ENCODE measurements at places on chromosomes 12 and 14.
A peak's percentile ranks its signal among the peaks of the same experiment; 100 is the strongest.

DNA sequence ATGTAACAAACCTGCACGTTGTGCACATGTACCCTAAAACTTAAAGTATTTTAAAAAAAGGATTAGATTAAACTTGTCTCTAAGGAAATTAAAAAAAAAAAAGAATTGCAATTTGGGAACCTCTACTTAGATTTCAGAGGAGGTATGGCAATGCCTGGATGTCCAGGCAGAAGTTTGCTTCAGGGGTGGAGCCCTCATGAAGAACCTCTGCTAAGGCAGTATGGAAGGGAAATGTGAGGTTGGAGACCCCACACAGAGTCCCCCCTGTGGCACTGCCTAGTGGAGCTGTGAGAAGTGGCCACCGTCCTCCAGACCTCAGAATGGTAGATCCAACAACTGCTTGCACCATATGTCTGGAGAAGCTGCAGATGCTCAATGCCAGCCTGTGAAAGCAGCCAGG, 279.6 kb upstream of the CCDC196 start:
- no peak overlapping the region for H3K27ac ChIP-seq
- peaks cover 7% of the 10 kb centered on the region for H3K27me3 ChIP-seq
- no peak for DNase-seq
- H3K4me3 ChIP-seq: no peak overlapping the region
- no peaks in the 10 kb centered on the region for H3K36me3 ChIP-seq
- H3K4me1 ChIP-seq: no peaks in the 10 kb centered on the region

DNA sequence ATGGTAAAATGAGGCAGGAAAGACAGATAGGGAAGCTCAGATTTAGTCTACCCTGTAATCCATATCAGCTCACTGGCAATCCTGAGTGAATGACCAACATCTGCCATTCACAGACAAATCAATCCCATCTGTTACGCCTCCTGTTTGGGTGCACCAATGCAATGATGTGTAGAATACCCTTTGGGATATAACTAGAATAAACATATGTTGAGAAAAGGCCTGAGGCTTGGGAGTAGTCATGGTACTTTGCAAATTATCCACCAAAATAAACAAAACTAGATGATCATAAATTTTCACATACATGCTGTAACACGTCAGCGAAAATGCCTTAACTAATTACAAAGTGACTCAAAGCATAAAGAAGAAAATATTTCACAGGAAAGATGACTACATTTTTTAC, 78.8 kb downstream of the KCNC2 start:
- no peaks in the 10 kb centered on the region for H3K36me3 ChIP-seq
- no peaks in the 10 kb centered on the region for H3K27me3 ChIP-seq
- no peak overlapping the region for H3K4me3 ChIP-seq
- H3K27ac ChIP-seq: no peak overlapping the region
- no peaks in the 10 kb centered on the region for H3K4me1 ChIP-seq
- DNase-seq: no peak

- no peak for DNase-seq
- H3K27ac ChIP-seq: no peak overlapping the region
- H3K36me3 ChIP-seq: no peaks in the 10 kb centered on the region
- H3K4me3 ChIP-seq: no peak overlapping the region
- peaks cover 80% of the 10 kb centered on the region for H3K27me3 ChIP-seq
- H3K4me1 ChIP-seq: no peaks in the 10 kb centered on the region
Measured at GRCh38 chr12:58832-59231, 7.7 kb upstream of the IQSEC3 start.

- no peak overlapping the region for H3K4me3 ChIP-seq
- H3K4me1 ChIP-seq: no peaks in the 10 kb centered on the region
Measured at GRCh38 chr14:25237845-25238244, 187.9 kb upstream of the STXBP6 start.

GRCh38 chr12:89756194-89756584, 47.6 kb upstream of the ATP2B1 start:
- H3K27ac ChIP-seq: peak overlapping the region; percentile 81
- H3K27me3 ChIP-seq: no peaks in the 10 kb centered on the region
- H3K4me1 ChIP-seq: peaks cover 36% of the 10 kb centered on the region
- no peak overlapping the region for H3K4me3 ChIP-seq
- no peaks in the 10 kb centered on the region for H3K36me3 ChIP-seq

DNA sequence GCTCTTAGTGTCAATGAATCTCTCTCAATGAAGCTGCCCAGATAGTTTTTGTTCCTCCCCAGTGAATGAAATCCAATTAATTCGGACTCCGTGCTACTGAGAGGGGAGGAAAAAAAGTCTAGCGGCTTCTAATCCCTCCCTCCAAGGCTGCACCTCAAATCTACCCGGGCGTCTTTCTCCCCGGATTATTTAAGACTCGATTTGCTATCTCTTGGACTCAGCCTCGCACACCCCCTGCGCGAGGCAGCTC, 134 bp downstream of the DUSP6 start:
- H3K27me3 ChIP-seq: peaks cover 2% of the 10 kb centered on the region
- peaks cover 53% of the 10 kb centered on the region for H3K36me3 ChIP-seq
- no peak for DNase-seq
- peak overlapping the region; percentile 96 for H3K4me3 ChIP-seq
- peak overlapping the region; percentile 96 for H3K27ac ChIP-seq

- H3K27ac ChIP-seq: peak overlapping the region; percentile 56
- no peak overlapping the region for H3K4me3 ChIP-seq
- peaks cover 84% of the 10 kb centered on the region for H3K36me3 ChIP-seq
Measured at GRCh38 chr14:95468448-95469133, 47.9 kb downstream of the SYNE3 start.

- H3K36me3 ChIP-seq: no peaks in the 10 kb centered on the region
- peaks cover 17% of the 10 kb centered on the region for H3K4me1 ChIP-seq
- H3K27me3 ChIP-seq: no peaks in the 10 kb centered on the region
- no peak overlapping the region for H3K27ac ChIP-seq
Measured at GRCh38 chr12:59500915-59501314, 94.9 kb upstream of the SLC16A7 start.

GRCh38 chr12:89943463-89943862, 234.8 kb upstream of the ATP2B1 start:
- H3K4me3 ChIP-seq: no peak overlapping the region
- peaks cover 40% of the 10 kb centered on the region for H3K4me1 ChIP-seq
- no peak overlapping the region for H3K27ac ChIP-seq
- DNase-seq: no peak

DNA sequence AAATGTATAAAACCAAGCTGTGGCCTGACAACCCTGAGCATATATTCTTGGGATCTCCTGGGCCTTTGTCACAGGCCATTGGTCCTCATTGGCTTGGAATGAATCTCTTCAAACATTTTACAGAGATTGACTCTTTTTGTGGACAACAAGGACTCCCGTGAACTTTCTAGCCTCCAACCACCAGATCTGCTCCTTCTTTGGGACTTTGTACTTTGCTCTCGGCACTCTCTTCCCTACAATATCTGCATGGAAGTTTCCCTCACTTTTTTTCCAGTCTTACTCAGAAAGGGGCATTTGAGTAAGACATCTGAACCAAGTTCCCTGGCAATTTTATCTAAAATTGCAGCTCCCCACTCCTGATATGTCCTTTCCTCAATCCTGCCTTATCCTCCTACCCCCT, 158.8 kb downstream of the PHLDA1 start:
- no peaks in the 10 kb centered on the region for H3K36me3 ChIP-seq
- no peak overlapping the region for H3K4me3 ChIP-seq
- no peak for DNase-seq
- peaks cover 19% of the 10 kb centered on the region for H3K4me1 ChIP-seq
- no peak overlapping the region for H3K27ac ChIP-seq

DNA sequence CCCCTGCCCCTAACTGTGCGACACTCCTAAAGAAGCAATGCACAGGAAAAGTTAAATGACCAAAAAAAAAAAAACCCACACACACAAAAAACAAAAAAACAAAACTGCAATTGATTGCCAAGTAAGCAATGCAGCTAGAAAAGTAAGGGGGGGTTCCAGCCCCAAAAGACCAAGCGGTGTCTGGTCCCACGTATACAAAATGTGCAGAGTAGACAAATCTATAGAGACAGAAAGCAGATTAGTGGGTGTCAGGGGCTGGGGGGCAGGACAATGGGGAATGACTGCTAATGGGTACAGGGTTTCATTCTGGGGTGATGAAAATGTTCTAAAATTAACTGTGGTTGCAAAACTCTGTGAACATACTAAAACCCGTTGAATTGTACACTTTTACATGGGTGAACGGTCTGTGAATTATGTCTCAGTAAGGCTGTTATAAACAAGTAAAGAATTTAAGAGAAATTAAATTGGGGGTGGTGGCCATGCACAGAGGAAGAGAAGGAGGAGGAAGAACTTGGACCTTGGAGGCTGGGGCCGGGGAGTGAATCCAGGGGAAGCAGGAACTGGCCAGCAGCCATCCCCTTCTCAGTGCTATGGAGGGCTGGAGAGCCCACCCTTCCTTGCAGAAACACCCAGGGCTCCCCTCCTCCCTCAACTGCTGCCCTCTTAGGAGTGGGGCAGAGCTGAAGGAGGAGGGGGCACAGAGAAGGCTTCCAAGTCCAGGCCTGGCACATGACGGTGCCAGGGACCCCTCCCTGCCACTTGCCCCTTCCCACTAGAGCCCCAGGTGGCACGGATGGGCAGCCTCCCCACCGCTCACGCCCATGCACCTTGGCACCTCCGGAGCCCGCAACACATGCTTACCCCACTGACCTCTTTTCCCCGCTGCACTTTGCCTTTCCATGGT, 45.4 kb downstream of the KDM2B start:
- H3K27ac ChIP-seq: peak overlapping the region; percentile 77
- H3K27me3 ChIP-seq: no peaks in the 10 kb centered on the region
- DNase-seq: no peak
- peaks cover 33% of the 10 kb centered on the region for H3K36me3 ChIP-seq

DNA sequence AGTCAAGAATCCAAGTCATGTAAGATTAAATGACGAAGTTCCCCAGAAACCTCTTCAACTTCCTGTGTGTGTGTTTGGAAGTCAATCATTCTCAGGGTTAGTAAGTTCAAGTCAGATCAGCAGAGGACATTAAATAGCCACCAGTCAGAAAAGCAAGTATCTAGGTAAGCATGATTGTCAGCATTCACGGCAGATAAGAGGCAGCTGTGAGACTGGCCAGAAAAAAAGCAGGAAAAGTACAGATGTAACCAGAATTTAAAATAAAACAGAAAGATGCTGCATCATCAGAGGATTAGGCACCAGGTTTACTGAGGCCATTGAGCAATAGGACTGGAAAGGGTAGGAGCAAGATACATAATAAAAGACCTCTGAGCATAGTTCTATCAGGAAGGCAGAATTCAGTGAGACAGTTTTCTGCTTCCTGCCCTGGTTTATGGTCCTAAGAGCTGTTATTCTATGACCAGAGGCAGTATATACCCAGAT, 606.9 kb downstream of the FSCB start:
- no peaks in the 10 kb centered on the region for H3K4me1 ChIP-seq
- no peaks in the 10 kb centered on the region for H3K27me3 ChIP-seq
- H3K36me3 ChIP-seq: no peaks in the 10 kb centered on the region
- H3K4me3 ChIP-seq: no peak overlapping the region

DNA sequence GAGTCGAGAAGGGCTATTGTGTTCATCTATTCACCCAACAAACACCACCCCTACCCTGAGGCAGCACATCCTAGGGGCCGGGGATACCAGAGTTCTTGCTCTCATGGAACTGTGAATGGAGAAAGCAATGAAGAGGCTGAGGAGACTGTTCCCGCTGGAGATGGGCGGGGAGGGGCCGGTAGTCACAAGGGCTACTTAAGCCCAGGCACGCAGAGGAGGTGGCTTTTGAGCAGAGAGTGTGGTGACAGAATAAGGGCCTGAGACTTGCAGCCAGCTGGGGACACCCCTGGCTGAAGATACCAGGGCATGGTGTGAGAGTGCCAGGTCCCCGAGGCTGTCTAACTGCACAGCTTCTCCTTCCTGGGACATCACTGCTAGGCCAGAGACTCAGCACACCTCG, 114.1 kb upstream of the EVL start:
- no peak overlapping the region for H3K27ac ChIP-seq
- no peaks in the 10 kb centered on the region for H3K36me3 ChIP-seq
- H3K4me1 ChIP-seq: peaks cover 13% of the 10 kb centered on the region
- peaks cover 21% of the 10 kb centered on the region for H3K27me3 ChIP-seq

- H3K36me3 ChIP-seq: peaks cover 8% of the 10 kb centered on the region
- H3K27ac ChIP-seq: no peak overlapping the region
- no peak for DNase-seq
- peaks cover 15% of the 10 kb centered on the region for H3K4me1 ChIP-seq
- no peak overlapping the region for H3K4me3 ChIP-seq
Measured at GRCh38 chr12:1328391-1328790, 266.0 kb downstream of the FBXL14 start.

GRCh38 chr12:32444895-32445294, 45.5 kb downstream of the FGD4 start:
- H3K4me1 ChIP-seq: peaks cover 8% of the 10 kb centered on the region
- DNase-seq: no peak
- H3K4me3 ChIP-seq: no peak overlapping the region

GRCh38 chr14:58629281-58629680, 8.5 kb upstream of the DACT1 start:
- peaks cover 2% of the 10 kb centered on the region for H3K4me1 ChIP-seq
- DNase-seq: no peak
- no peaks in the 10 kb centered on the region for H3K27me3 ChIP-seq
- H3K36me3 ChIP-seq: no peaks in the 10 kb centered on the region

Data from activated T-cell treated with anti-CD3 and anti-CD28 coated beads, Interleukin-2, amount 50 U/mL, for 24 hours (primary cell).